ENCODE measurements at places on chromosomes 2 and 18.

DNA sequence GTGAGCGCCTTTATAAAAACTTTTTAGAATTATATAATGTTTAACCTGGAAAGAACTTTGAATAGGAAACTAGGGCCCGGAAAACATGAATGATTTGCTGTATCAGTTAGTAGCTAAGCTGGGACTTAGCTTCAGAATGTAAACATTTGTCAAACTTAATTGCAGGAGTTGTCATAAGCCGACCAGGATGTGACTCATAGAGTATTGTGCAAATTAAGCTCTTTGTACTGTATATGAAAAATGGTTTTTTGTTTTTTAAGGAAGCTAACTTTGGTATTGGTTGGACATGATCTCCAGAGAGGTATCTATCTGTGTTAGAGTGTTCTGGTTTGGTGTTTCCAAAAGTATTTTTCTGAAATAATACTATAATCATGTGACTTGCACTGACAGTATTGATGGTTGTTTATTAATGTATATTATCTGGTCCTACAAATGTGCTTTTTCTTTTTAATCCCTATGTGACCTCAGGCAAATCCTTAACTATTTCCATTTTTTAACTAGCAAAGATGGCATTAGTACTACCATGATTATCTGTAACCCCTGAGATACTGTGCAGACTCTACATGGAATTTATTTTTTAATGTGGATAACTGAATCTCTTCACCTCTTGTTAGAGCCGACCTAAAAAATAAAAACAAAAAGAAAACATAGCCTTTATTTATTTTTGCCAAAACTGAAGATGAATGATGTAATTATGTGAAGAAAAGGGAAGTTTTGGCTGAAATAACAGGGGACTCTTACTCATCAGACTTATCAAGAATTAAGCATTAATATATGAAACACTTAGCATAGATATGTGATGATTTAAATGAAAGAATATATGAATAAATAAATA lies 11.7 kb downstream of the YIPF4 start:
- DNase-seq: no peak

DNA sequence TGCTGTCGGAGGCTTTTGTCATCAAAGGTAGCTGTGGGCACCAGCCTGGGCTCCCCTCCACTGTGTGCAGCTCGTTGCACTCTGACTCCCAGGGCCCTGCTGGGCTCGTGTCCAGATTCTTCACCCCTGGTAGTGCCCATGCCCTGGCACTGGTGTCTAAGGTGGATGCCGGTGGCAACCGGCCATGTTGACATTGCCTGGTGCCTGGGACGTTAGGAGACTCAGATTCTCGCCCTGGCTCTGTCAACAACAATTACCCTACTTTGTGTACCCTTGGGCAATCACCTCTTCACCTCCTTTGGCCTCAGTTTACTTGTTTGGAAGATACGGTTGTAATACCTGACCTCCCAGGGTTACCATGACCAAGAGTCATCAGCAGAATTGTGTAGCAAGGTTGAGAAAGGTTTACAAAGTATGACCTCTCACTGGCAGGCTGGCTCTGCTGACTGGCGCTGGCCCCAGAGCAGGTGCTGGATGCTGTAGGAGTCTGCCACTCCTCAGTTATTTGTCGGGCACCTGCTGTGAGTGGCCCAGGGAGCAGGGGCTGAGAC lies 41.5 kb upstream of the MCFD2 start:
- no peak for DNase-seq

DNA sequence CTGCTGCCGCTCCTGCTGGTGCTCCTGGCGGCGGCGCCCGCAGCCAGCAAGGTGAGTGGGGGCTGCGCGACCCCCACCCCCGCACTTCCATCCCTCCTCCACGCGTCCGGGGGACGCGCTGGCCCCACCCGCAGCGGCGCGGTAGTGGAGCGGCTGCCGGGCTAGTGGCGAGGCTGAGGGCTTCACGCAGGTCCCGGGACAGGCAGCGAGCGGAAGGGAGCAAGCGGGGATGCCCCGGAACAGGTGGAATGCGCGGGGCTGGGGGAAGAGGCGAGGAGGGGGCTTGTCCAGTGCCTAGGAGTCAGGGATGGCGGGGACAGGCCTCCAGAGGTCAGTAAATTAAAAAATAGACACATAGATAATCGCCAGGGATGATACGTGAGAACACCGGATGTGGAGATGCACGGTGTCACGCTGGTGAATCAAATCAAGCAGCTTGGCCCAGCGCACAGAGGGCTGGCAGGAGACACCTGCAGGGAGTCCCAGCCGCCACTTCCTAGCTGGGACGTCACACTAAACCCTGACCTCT lies 403 bp downstream of the COL4A3 start:
- peak; percentile 80 for DNase-seq

GRCh38 chr18:49050452-49050851 lies 99.7 kb upstream of the SMAD7 start:
- DNase-seq: no peak

GRCh38 chr2:125885340-125885739 lies 770.6 kb upstream of the GYPC start:
- DNase-seq: no peak

GRCh38 chr2:167198576-167198975 lies 310.3 kb downstream of the XIRP2 start:
- no peak for DNase-seq
